ENCODE measurements at places on chromosomes 16 and 17.

GRCh38 chr17:27873746-27874145, 19.4 kb downstream of the LYRM9 start:
- DNase-seq, result no peak

GRCh38 chr16:89693931-89694783, 7.3 kb downstream of the SPATA2L start:
- DNase-seq, result no peak

DNA sequence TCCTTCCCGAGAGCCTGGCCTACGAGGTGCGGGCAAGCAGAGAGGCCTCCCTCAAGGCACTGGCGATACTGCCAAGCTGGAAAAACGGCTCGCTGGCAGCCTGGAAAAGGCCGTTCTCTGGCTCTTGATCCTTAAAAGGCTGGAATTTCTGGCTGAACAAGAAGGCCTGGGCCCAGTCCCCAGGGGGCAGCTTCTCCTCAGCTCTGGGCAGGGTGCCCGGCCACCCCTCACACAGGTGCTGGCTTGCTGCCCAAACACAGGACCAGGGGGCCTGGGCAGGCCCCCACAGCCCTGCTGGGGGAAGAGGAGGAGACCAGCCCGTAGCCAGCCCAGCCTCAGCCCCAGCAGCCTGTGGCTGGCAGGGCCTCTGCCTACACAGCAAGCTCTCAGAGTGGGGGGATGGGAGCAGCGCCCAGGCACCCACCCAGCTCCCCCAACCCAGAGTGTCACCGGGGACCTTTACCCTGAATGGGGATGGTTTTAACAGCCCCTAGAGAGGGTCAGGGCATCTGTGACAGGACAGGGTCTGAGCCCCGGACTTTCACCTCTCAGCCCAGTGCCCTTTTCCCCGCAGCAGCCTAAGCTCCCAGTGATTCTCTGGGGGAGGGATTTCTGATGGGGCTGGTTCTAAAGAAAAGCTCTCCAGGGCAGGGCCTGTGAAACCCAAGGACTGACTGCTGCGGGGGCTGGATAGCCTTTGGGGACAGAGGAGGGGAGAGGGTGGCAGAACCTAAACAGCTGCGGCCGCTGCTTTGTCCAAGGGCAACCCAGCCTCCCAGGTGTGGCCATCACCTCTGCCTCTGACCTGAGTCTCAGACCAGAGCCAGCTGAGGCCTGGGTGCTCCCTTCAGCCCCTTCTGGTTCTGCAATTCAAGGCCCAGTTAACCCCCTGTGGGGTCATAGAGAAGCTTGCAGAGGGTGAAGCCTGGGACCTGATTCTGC, 38.6 kb upstream of the TOB1 start:
- DNase-seq, result no peak

GRCh38 chr16:9035996-9036395, 55.4 kb upstream of the HAPSTR1 start:
- no peak for DNase-seq

- DNase-seq, result no peak
Measured at GRCh38 chr16:47976636-47977210, 179.1 kb downstream of the ABCC12 start.

DNA sequence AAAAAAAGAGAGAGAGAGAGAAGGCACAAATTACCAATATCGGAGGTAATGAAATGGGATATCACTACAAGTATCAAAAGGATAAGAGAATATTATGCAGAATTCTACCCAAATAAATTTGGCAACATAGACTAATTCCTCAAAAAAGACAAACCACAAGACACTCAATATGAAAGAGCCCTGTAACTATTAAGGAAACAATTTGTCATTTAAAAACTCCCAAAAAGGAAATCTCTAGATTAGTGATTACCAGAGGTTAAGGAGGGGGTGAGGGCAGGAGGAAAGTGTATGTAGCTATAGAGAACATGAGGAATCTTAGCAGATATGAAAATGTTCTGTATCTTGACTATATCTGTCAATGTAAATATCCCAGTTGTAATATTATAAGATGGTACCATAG, 54.0 kb downstream of the CFDP1 start:
- DNase-seq, result peak; percentile 33

GRCh38 chr16:759110-759910, 1.2 kb upstream of the MSLN start:
- no peak for DNase-seq

DNA sequence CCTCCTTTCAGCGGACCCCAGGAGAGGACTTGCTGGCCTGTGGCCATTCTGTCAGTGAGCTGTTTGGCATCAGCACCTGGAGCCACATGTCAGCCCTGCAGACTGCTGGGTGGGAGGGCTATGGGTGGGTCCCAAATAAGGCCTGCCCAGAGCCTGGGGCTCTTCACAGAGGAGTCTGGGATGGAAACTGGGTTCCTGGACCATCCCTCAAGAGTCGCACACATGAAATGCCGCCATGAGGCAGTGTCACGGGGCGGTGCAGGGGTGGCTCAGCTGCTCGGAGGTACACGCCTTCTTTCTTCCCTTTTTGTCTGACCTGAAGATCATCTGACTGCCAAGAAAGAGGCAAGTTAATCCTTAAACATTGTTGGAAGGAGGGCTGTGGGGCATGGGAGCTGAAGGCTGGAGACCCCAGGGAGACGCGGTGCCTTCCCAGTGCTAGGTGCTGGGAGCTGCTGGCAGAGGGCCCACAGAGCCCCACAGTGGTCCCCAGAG, 14.8 kb downstream of the MPRIP start:
- no peak for DNase-seq

GRCh38 chr17:7867881-7868329, 10.1 kb downstream of the CYB5D1 start:
- DNase-seq, result no peak

Data from activated naive CD4-positive, alpha-beta T cell treated with anti-CD3 and anti-CD28 coated beads for 36 hours (primary cell).